ENCODE measurements at places on chromosomes 6 and 20.
A peak's percentile ranks its signal among the peaks of the same experiment; 100 is the strongest.

DNA sequence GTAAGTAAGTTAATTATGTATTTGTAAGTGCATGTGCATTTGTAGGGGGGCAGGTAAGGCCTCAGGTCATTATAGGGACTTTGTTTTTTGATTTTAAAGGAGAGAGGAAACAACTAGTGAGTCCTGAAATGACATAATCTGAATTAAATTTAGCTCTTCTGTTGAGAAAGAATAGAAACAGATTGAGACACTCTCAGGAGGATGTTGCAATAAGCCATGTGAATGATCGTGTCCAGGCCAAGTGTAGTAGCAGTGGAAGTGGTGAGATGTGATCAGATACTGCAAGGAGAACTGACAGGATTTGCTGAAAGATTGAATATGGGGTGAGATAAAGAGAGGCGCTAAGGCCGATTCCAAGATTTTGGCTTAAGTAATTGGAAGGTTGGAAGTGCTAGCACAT, 2.6 kb upstream of the CENPW start:
- DNase-seq: no peak

DNA sequence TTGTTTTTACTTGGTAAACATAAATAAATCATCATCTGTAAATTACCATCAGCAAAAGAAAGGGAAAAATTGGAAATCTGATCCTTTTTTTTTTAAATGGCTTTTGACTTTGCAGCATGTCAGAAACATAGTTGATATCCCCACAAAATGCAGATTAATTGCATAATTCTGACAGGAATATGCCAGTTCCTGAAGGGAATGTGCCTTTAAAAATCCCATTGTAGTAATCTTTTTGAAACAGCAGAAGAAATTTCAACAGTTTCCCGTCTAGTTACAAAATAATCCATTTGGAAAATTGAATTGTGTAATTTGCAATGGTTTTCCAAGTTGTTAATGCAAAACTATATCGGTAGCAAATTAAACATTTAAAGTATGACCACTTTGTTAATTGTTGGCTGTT, 95.2 kb downstream of the DOK5 start:
- no peak for DNase-seq

DNA sequence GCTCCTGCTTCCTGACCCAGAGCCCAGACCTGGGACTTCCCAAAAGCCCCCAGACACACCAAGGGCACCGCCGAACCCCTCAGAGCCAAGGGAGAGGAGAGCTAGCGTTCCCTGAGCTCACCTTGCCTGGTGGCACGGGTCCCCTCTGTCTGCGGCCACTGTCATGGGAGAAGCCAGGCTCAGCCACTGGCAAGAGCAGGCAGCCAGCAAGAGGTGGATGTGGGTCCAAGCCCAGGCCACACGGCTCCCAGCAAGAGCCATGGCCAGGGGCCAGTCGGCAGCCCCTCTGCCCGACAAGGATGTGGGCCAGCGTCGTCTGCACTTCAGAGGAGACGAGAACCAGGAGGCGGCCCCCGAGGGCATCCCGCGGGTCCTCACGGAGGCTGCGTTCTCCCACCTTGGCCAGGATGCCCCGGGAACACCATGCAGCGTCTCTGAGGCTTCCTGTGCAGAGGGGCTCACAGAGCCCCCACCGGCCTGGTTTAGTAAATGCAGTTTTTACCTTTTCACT, 2.2 kb upstream of the PPDPF start:
- peak; percentile 70 for DNase-seq

DNA sequence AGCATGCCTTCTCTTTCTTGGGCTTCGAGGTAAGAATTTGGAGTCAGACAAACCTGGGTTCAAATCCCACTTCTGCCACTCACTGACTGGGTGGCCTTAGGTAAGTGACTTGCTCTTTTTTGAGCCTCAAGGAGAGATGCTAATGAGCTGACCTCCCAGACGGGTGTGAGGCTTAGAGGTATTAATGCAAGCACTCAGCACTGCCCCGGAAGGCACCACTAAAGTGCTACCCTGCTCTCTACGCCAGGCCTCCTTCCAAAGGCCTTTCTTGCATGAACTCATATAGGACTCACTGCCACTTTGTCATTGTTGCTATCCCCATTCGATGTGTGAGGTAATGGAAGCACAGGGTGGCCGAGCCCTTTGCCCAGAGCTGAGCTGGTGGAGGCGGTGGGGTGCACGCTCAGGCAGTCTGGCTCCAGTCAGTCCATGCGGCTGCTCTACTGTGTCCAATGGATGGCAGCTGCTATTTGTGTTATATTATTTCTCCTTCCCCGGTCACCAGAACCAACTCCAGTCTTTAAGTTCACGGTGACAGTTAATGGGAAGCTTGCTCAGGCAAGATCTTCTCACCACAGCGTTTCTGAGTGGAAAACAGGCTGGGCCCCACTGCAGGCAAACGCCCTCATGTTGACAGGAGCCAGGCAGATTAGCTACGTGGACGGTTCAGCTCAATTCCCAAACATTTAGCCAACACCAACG, 55.2 kb upstream of the MLN start:
- no peak for DNase-seq

- no peak for DNase-seq
Observed at GRCh38 chr6:75096966-75097365, 108.9 kb downstream of the COL12A1 start.

DNA sequence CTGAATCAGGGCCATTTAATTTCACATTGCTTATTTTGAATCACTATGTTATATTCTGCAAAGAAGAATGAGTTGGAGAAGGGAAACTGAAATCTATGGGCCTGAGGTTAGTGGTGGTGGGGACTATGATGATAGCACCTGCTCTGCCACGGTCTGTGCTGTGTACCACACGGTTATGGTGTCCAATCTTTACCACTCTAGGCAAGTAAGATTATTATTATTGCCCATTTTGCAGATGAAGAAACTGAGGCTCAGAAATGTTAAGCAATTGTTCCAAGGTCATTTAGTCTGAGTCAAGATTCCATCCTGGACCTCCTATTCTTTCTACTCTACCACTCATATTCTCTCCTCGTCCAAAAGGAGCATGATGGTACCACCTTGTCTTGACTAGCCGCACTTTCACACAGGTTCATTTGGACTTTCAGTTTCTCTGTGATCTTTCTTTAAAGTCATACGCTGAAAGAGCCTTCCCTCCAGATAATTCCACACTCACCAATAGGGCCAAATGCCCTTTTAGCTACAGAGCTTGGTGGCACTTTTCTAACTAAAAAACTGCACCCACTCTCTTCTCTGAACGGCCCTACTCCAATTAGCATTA, 56.2 kb downstream of the GFOD1 start:
- no peak for DNase-seq

Data from SK-N-SH (cell line).